Neural crest cell (in vitro differentiated cells): ENCODE measurements at places on chromosomes 7 and 10. TPM values are rescaled to one million over a fixed set of nuclear protein-coding genes. Genes with fewer than 3 reads are reported as not detected.

PLEKHS1 gene
- not detected in 2 replicates for total RNA-seq

GRCh38 chr7:91194841-91195240 lies 69.4 kb upstream of the FZD1 start:
- no peak overlapping the region for H3K27ac ChIP-seq
- H3K27me3 ChIP-seq, result no peaks in the 10 kb centered on the region
- no peak for DNase-seq
- no peak overlapping the region for H3K4me3 ChIP-seq
- H3K4me1 ChIP-seq, result peaks cover 9% of the 10 kb centered on the region
- no peaks in the 10 kb centered on the region for H3K36me3 ChIP-seq

PPP3CB gene
- 45.6 and 46.9 TPM in 2 replicates for total RNA-seq

PRF1 gene
- not detected in 2 replicates for total RNA-seq

DNA sequence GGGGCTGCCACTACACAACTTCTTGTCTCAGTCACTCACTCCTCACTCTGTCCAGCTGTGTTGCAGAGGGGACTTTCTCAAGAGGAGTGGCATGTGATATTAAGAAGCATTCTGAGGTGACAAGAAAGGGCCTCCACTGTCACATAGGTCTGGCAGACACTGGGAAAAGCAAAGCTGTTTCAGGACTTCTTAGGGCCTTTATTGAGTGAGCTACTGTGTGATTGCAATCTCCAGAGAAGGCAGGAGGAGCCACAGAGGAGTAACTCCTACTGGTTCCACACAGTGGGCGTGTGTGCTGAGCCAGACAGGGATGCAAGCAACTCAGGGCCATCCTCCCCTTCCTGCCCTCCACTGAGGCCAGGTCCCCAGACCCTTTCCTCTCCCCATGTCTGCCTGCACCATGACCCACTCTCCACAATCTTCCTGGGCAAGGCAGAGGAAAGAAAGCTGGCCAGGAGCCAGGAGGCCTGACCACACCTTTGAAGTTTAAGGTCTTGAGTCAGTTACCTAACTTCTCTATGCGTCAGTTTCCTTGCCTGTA lies 262.0 kb upstream of the ZMIZ1 start:
- no peaks in the 10 kb centered on the region for H3K27me3 ChIP-seq
- no peak for DNase-seq
- H3K4me1 ChIP-seq, result peaks cover 11% of the 10 kb centered on the region
- no peak overlapping the region for H3K4me3 ChIP-seq
- no peak overlapping the region for H3K27ac ChIP-seq
